ENCODE measurements at places on chromosomes 4 and X.

DNA sequence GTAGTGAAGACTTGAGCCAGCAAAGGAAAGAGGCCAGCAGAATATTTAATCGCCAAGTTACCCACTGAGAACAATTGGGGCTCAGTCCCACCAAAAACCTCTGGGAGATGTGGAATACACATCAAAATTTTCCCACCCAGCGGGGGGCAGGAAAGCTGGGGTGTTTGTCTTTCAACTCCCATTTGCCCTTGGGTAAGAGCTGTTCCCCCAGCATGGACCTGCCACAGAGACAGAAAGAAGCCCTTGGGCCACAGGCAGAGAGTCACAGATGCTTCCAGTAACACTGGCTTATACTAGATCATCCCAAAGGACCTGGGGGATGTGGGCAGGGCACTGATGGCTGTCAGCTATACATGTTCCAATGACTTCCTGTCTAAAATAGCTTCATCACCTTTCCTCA lies 18.9 kb upstream of the FBXW7 start:
- DNase-seq, result no peak

DNA sequence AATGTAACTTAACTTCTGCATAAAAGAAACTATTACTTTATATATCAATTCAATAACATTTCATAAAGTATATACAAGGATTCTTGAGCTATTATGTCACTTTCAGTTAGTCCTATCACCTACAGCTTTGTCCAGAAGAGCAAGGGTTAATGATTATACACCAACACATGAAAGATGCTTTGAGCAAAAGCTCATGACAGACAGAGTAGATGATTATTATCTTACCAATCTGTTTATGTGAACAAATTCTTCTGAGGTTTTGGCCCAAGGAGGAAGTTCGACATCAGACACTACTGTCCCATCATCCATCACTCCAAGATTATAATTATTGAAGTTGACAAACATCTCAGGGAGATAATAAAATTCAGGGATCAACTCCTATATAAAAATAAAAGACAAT lies 166.7 kb upstream of the MAB21L2 start:
- DNase-seq, result no peak

DNA sequence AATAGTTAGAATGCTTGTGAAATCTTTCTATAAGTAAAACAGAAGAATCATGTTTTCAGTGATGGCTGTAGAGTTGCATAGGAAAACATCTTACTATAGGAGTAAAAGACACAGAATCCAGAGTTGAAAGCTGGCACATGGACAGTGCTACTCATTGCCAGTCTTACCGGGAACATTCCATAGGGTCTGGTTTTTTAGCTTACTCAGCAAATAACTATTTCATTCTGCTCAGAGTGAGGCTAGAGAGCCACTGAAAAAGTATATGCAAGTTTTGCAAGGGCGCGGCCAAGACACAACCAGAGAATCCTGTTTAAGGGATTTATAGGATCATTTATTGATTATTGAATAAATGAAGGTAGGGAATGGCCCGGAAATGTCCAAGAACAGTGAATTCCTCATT lies 60.3 kb downstream of the MTHFD2L start:
- no peak for DNase-seq

- DNase-seq, result no peak
These were observed 58.3 kb upstream of the MAGEB2 start for GRCh38 chrX:30156880-30157560.

DNA sequence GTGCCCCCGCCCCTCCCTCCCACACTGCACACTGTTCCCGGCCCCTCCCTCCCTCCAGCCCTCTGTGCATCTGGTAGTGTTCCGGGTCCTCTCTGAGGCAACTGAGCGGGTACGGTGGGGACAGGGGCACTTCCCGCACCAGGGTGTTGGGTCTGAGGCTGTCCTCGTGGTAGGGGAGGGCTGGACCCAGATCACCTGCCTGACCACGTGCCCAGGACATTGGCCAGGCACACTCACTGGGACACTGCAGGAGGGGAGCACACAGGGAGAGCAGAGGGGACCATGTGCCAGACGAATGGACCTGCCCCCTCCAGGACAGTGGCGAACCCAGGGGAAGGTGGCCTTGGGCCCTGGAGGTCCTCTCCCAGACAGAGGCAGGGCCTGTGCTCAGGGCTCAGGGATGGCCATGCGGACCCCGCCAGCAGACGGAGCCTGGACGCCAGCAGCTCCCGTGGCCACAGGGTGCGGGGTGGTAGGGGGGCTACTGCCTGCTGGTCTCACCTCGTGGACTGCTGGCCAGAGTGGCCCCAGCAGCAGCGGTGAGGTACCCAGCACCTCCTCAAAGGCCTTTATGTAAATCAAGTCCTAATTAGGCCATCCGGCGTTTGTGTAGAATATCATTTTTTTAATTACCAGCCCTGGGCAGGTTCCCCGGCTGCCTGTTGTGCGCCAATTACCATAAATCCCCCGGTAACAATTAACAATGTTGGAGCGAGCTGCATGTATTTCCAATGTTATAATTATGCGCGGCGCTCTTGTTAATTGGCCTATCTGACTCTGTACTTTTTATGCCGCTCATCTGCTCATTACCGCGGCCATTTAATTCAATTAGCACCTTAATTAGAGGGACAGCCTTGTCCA lies 106.9 kb downstream of the FAM53A start:
- no peak for DNase-seq

GRCh38 chr4:118076958-118077766 lies 42.9 kb downstream of the NDST3 start:
- DNase-seq, result no peak

- DNase-seq, result no peak
These were observed 37.2 kb downstream of the LRP2BP start for GRCh38 chr4:185358514-185358913.

GRCh38 chrX:926070-926469 lies 286.4 kb downstream of the CRLF2 start:
- no peak for DNase-seq

DNA sequence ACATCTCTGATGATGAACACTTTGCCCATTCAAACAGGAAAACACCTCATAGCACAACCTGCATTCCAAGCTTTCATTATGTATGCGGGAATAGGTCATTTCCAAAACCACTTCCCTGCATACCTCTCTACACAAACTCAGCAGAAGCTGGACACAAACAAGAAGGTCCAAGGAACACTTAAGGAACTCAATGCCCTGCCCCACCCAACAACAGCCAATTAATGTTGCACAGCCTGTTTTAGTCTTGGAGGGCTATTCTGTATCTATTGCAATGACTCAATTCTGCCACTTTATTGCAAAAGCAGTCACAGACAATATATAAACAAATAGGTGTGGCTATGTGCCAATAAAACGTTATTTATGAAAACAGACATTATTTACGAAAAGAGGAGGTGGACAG lies 16.7 kb downstream of the OPHN1 start:
- DNase-seq, result no peak

DNA sequence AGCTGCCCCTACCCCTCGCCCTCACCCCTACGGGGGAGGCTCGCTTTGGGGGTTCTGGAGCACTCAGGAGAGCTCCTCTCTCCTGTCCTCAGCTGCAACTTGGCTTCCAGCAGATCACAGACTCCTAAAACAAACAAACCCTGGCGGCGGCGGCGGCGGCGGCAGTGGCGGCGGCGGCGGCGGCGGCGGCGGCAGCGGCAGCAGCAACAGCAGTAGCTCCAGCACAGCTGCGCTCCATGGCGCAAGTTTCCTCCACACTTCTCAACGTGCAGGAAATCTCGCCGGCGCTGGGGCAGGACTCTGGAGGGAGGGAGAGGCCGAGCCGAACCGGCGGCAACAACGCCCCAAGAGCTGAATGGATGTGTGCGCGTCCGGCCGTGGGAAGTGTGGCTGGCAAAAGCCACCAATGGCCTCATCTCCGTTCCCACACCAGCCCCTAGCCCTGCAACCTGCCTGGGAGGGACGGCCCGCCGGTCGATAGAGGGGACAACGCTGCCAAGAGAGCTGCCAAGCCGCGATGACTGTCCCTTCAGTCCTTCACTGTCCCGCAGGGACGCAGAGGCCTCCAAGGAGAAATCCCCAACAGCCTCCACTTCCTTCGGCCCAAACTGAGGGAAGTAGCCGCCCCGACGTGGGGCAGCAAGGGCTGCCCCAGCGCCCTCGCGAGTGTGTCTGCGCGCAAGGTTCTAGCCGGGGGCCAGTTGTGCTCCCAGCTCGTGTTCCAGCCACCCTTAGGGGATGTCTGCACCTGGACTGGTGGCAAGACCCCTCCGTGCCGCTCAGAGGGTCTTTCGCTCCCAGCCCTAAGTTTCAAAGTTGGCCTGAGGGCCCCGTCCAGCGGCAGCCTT lies 775 bp downstream of the SHROOM4 start:
- DNase-seq, result no peak

DNA sequence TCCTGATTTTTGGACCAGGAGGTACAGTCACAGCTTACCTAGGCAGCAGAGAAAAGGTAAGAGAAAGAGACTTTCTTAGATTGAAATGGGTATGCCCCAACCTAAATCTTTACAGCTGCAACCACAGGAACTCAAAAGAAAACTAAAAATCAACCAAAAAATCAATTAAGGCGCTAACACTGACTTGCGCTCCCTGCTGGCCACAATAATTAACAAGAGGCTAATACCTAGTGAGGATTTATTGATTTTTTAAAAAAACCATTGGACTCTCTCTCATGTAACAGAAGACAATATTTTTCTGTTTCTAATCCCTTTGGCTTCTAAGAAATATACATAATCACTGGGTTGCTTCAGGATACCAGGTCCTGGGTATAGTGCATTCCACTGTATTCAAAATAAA lies 153.9 kb upstream of the TENM3 start:
- no peak for DNase-seq

DNA sequence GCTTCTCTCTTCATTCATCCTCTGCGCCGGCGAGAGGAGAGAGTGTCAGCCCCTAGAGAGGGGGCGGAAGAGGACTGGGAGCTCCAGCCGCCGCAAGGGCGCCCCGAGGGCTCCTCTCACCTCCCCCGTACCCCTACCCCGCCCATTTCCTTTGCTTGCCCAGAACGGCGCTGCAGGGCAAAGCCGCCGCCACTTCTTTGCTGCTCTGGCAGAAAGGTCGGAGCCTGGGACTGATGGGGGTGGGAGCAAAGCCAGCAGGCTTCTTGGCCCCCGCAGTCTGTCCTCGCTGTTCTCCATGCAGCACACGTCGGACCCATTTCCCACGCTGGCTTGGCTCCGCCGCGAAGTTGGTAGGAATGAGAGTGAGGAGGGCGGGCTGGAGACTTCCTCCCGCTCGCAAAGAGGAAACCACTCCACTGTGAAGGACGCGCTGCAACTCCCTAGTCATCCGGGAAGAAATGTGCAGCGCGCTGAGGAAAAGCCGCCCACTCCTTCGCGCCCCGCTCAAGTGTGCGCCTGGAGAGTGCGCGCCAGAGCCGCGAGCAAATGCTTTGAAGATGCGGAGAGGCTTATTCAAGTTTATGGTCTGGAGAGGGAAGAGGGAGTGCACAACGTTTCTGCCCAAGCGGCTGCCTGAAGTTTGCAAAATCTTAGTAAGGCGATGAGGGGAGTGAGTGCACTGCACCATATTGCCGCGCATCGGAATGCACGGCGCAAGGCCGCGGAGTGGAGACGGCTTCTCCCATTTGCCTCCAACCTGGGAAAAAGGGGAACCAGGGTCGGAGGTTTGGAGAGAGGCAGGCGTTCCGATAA lies 2.8 kb upstream of the PCDH7 start:
- no peak for DNase-seq

DNA sequence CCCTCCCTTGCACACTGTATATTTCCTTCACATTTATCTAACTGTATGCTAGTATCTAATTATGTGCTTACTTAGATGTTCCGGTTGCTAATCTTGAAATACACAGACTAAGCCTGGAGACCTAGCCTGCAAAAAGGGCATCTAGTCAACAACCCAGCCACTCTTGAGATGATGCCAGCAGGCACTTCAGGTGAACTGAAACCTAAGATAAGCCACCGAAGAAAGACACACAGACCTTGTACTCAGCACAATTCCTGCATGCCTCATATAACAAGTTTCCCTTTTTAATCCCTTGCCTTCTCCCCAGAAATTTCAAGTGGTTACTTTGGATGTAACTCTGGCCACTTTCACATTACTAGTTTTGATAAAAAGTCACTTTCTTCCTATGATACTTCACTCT lies 2506.6 kb downstream of the ARAP2 start:
- DNase-seq, result no peak

DNA sequence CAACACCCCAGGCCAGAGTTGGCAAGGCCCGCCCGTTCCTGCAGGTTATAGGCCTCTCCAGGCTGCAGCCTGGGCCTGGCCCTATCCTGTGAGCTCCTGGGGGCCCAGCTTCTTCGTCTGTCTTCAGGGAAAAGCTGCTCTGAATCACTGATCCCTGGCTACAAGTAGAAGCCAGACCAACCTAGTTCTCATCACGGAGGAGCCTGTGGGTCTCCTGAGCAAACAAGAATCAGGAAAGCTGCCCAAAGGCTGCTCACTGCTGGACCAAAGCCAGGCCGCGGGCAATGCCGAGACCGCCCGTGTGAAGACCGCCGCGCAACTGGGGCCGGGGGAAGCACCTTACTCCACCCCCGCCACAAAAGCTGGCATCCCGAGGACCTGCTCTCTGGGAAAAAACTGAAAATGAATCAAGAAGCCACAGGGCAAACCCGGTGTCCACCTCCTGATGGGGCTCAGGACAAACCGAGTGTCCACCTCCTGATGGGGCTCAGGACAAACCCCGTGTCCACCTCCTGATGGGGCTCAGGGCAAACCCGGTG lies 12.8 kb downstream of the CTBP1 start:
- DNase-seq, result no peak

- DNase-seq, result no peak
These were observed 76.2 kb upstream of the GRXCR1 start for GRCh38 chr4:42816189-42816879.

DNA sequence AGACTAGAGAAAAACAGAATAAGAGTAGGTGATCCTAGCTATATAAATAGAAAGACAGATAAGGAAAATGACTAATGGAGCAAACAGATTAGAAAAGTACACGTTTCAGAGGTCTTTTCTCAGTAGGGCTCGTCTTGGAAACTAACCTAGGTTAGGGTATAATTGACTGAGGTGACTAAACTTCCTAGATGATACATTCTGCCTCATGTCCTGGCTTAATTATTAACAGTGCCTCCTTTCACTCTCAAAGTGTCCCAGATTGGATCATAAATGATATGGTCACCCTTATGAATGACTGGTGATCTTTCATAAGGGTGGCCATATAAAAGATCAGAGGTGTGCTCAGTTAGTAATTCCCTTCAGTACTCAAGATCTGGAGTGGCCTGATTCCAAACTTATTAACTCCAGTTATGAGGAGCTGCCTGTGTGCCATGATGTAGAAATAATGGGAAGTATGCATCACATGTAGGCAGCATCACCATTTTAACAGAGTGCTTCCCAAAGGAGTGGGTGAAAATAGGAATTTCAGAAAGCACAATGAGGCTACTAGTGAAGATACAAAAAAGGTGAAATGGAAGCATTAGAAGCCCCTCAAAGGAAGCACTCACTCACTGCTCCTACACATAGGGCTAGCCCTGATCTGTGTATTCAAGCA lies 14.7 kb upstream of the GRIA3 start:
- no peak for DNase-seq

DNA sequence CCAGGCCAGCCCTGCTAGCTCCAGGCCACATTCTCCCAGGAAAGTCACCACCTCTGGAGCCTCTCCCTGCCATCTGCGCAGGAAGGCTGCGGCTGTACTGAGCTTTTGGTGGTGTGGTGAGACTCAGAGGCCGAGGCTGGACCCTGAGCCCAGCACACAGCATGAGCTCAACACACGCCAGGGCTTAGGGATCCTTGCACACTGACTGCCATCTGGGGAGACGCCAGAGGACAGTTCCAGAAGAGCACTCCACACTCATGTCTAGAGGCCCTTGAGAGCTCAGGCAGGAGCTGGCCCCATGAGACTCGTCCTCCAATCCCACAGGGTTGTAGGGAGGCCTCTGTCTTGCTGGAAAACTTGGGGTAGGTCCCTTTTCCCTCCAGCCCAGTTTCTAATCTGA lies 40.6 kb downstream of the ABLIM2 start:
- DNase-seq, result no peak
